ENCODE measurements at places on chromosomes 1 and 21.

- DNase-seq, result no peak
These were observed 134.6 kb downstream of the BRINP2 start for GRCh38 chr1:177305040-177306018.

- no peak for DNase-seq
These were observed at the start of gene SYT2 for GRCh38 chr1:202710070-202711045. Gene SYT2, minus strand, starts transcription at chr1:202710454. Its CDS starts 104,682 bp downstream, at chr1:202605772.

DNA sequence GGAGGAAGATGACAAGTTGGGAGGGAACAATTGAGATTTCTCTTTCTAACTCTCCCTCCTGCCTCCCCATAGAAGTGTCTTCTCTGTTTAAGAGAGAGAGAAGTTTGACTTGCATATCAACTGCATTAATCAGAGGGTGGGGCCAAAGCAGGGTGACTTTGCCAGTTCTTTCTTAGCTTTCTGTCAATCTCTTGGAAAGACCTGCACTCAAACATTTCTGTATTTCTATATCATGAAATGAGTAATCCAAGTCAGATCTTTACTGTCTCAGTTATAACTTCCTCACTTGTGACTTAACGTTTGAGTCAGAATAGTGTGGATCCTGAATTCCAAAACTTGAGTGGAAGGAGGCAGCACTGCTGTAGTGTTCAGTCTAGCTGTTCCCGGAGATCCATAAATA is 180.8 kb upstream of the KCNK2 start:
- DNase-seq, result no peak

DNA sequence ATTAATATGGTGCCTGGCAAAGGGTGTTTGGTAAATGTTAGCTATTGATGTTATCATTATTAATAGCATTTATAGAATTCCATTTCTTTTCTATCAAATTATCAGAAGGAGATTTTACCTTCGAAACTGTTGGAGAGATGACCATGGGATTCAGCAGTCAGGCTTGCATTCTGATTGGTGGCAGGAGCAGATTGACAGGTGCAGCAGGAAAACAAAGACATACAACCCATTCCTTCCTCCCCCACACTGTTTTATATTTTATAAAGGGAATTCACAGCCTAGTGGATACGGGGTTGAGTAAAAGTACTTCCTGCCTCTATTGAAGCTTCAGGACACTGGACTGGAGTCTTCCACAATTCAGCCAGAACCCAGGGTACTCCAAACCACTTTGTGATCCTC is 55.1 kb upstream of the SYT14 start:
- DNase-seq, result no peak

DNA sequence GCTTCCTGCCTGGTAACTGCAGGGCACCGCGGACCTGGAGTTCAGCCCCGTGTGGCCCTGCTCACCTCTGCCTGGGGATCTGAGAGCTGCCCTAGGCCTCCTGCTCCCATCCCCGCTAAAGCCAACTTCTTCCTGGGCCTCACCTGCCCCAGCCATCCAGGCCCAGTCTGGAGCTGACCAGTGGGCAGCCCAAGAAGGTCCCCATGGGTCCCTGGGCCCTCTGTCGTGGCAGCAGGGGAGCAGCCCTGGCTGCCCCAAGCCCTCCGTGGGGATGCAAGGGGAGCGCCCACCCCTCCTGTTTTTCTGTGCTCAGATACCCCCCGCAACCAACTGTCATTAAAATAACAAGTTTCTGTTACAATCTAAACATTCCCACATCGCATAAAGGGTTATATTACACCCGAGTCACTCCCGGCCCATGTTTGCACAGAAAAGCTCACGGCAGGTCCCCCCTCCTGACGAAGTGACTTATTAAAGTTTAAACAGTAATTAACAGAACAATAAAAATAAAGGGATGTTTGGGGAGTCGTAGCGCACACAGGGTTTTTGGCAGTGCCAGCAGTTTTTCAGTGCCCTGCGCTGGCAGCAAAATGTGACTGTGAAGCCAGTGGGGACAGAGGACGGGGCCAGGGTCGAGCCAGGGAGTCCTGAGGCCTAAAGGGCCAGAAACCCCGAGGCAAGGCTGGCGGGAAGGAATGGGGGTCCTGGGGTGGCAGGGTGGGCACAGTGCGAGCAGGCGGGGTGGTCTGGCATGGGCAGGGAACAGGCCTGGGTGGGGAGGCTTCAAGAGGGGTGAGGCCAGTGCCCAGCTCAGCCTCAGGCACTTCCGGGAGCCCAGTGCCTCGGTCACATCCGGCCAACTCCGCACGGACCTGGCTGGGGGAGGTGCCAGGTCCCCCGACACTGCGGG is 121.5 kb downstream of the CASZ1 start:
- DNase-seq, result no peak

DNA sequence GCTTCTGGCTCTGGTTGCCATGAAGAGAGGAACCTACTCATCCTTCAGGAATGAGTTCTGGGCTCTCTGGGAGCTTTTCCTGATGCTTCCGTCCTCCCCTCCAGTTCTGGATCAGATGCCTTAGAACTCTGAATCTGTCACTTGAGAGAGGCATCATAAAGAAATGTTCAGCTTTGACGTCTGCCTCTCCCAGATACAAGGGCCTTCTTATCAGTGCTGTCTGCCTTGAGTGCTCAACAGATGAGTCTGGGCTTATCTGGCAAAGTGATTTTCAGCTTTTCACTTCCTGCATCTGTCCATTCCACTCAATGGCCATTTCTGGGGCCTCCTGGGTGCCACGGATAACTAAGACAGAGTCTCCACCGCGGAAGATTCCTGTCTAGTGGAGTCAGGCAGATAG is 12.3 kb upstream of the OTUD3 start:
- DNase-seq, result no peak

GRCh38 chr1:231693361-231694074 is 66.9 kb downstream of the DISC1 start:
- no peak for DNase-seq

DNA sequence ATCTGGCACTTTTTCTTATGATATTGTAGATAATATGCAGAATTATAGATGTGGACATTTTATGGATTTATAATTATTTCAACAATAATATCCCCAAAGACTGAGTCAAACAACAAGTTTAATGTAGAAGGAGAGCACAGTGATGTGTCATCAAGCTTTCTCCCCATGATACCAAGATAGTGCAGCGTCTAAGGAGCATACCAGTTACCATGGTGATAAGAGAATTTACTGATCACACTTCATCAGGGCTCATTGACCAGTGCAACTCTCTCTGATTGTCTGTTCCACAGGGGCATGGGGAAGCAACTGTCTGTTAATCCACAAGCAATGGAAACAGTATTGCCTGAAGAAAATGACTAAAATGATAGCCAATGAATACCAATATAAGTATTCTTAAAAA is 209.6 kb upstream of the DPYD start:
- DNase-seq, result no peak

DNA sequence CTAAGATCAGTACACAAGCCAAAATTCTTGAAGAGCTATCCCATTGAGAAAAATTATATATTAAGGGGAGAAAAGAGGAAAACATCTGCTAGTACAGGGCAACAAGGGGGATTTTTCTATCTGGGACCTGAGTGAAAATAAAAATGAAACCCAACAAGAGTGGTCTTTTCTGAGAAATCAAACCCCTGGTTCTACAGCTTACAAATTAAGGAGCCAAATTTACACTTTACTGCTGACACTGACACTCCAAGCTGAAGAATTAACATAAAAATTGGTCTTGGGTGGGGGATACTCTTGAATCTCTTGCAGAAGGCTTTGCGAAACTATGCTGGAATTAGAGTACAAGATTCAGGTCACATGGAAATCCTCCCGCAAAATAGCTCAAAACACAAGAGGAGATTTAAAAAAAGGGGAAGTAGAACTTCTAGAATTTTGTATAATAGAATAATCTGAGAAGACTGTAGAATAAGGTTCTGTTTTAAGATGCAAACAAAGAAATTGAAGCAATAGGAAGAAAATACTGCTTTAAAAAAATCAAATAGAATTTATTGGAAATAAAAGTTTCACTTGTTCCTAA is 32.1 kb upstream of the HSPA13 start:
- DNase-seq, result no peak
